ENCODE measurements at places on chromosomes 11 and 22.

GRCh38 chr11:76147106-76147740 is 59.1 kb downstream of the WNT11 start:
- no peak overlapping the region for H3K4me3 ChIP-seq
- no peaks in the 10 kb centered on the region for H3K36me3 ChIP-seq
- peaks cover 4% of the 10 kb centered on the region for H3K4me1 ChIP-seq
- no peak overlapping the region for H3K27ac ChIP-seq
- no peaks in the 10 kb centered on the region for H3K27me3 ChIP-seq

- H3K4me1 ChIP-seq, result no peaks in the 10 kb centered on the region
- H3K4me3 ChIP-seq, result no peak overlapping the region
- DNase-seq, result no peak
- no peaks in the 10 kb centered on the region for H3K27me3 ChIP-seq
Measured at GRCh38 chr11:16945671-16946469, 68.3 kb downstream of the PLEKHA7 start.

DNA sequence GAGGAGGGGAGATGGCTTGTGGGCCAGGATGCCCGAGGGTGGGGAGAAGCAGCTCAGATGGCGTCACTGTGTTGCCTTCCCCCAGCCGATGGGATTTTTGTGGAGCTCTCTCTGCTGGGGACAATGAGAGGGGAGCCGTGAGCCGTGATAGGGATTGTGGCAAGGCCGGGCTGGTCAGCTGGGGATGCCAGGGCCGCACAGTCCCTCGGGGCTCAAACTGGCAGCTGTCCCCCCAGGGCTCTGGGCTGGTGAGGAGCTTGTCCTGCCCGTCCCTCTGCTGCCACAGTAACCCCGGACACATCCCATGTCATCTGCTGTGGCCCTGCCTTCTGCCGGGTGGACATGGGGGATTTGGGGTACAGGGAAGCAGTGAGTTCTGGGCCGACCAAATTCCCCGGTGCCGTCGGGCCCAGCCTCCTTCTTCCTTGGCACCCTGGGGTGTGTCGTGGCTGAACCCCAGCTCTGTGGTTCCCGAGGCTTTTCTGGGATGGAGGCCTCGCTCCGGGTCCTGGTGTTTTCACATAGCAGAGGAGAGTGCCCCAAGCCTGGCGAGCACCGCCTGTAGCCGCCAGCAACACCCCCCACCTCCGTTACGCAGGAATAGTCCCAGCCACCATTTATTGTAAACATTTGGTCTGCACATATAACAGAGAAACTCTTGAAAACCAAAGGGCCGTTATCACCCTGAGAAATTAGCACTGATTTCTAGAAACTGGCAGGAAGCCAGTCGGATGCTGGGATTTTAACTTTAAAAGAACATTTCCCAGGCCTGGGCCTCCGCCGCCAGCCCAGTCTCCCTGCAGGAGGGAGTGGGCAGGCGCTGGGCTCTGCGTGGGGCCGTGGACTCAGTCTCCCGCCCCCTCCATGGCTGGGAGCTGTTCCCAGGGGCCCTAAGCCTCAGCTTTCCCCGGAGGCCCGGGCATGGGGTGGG is 9.9 kb downstream of the BRSK2 start:
- H3K4me3 ChIP-seq, result no peak overlapping the region
- no peaks in the 10 kb centered on the region for H3K4me1 ChIP-seq
- no peak overlapping the region for H3K27ac ChIP-seq
- H3K36me3 ChIP-seq, result no peaks in the 10 kb centered on the region

GRCh38 chr11:32288276-32288675 is 147.1 kb downstream of the WT1 start:
- H3K27me3 ChIP-seq, result no peaks in the 10 kb centered on the region
- no peaks in the 10 kb centered on the region for H3K36me3 ChIP-seq
- no peak for DNase-seq
- H3K4me1 ChIP-seq, result no peaks in the 10 kb centered on the region

GRCh38 chr11:96486890-96487611 is 97.2 kb downstream of the JRKL start:
- no peak overlapping the region for H3K27ac ChIP-seq
- no peaks in the 10 kb centered on the region for H3K36me3 ChIP-seq
- no peak overlapping the region for H3K4me3 ChIP-seq
- DNase-seq, result no peak
- H3K4me1 ChIP-seq, result no peaks in the 10 kb centered on the region
- no peaks in the 10 kb centered on the region for H3K27me3 ChIP-seq

DNA sequence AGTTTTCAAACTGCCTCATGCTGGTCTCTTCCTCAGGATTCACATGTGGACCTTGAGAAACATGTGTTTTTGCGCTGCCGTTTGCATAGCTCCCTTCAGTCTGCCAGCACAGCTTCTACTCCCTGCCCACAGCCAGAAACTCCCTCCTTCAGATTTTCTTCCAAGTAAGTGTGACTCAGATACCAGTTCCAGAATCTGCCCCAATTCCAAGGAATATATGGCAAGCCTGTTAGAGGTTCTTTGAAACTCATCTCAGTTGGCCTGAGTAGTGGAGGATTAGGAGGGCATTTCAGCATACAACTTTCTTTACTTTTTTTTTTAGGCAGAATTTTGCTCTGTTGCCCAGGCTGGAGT is 67.1 kb downstream of the SNX19 start:
- H3K27me3 ChIP-seq, result no peaks in the 10 kb centered on the region
- no peak for DNase-seq
- no peaks in the 10 kb centered on the region for H3K36me3 ChIP-seq
- H3K4me3 ChIP-seq, result no peak overlapping the region

GRCh38 chr11:68358416-68358815 is 46.0 kb downstream of the LRP5 start:
- no peaks in the 10 kb centered on the region for H3K36me3 ChIP-seq
- no peak overlapping the region for H3K4me3 ChIP-seq
- no peaks in the 10 kb centered on the region for H3K27me3 ChIP-seq
- DNase-seq, result no peak
- H3K27ac ChIP-seq, result no peak overlapping the region

DNA sequence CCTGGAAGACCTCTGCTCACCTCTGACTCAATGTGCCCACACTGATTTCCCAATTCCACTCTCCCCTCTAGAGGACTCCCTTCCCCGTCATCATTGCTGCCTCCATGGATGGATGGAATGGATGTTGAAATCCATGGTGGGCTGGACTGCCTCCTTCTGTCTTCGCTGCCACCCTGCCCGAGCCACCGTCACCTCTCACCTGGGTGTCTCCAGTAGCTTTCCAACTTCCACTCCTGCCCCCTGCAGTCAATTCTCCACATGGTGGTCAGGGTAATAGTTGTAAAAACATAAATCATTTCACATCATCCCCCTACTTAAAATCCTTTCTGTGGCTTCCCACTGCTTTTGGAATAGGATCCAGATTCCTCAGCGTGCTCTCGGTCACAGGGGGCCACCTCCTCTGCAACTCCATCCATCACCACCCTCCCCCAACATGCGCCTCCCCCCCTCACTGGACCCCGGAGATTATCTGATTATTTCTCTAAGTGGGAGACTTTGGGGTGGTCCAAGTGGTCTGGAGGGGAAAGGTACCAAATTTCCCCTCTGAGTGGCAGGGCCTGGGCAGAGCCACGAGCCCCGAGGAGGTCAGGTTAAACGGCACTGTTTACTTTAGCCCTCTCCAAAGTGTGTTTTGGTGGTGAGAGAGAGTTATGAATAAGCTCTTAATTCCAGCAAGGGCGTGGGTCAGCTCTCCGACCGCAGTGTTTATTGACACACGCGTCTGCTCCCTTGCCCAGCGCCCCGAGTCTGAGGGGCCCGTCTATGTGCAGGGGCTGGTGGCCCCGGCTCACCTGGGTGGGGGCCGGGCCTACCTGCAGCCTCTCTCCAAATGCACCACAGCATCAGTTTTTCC is 313.7 kb downstream of the MN1 start:
- no peaks in the 10 kb centered on the region for H3K27me3 ChIP-seq
- H3K36me3 ChIP-seq, result no peaks in the 10 kb centered on the region
- H3K27ac ChIP-seq, result no peak overlapping the region
- H3K4me3 ChIP-seq, result no peak overlapping the region
- no peak for DNase-seq

GRCh38 chr11:10798330-10798928 is 10.3 kb downstream of the EIF4G2 start:
- H3K4me1 ChIP-seq, result peaks cover 11% of the 10 kb centered on the region
- H3K36me3 ChIP-seq, result peaks cover 73% of the 10 kb centered on the region
- H3K27me3 ChIP-seq, result no peaks in the 10 kb centered on the region
- no peak for DNase-seq
- no peak overlapping the region for H3K4me3 ChIP-seq

DNA sequence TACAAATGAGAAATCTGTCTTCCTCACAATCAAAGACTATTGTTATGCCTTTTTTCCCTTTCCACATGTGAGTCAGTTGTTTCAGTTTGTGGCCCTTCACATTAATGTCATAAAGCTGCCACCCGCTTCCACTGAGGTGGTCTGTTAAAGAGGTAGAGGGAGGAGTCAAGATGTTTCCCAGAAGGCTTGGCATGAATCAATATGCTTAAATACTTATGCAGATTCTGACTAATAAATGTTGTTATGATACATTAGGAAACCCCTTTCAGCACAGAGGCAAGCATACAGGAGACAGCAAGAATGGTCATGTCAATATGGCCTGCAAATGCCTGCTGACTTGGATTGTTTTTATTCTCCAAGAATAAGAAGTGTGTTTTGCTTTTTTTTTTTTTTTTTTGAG is 6.5 kb downstream of the RTN3 start:
- no peak overlapping the region for H3K4me3 ChIP-seq
- DNase-seq, result no peak
- no peaks in the 10 kb centered on the region for H3K36me3 ChIP-seq
- no peaks in the 10 kb centered on the region for H3K27me3 ChIP-seq
- H3K27ac ChIP-seq, result no peak overlapping the region
- H3K4me1 ChIP-seq, result peaks cover 74% of the 10 kb centered on the region

GRCh38 chr11:18540207-18541009 is 13.7 kb upstream of the TSG101 start:
- no peaks in the 10 kb centered on the region for H3K36me3 ChIP-seq
- H3K27ac ChIP-seq, result no peak overlapping the region
- no peak overlapping the region for H3K4me3 ChIP-seq

DNA sequence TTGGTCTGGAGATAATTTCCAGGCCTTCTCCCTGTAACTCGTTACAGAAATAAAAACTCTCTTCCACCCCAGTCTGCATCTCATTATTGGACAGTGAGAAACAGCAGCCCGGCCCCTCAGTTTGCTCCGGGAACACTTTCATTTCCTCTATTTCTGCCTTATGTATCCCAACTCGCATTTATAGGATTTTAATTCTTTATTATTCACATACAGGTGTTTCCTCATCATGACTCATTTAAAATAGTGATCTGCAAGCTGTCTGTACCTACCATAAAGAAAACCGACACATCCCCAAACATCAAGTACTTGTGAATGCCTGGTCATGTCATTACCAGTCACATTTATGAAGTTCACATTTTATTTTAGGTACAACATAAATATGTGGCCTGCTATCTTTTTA is 42.8 kb downstream of the PIWIL3 start:
- no peaks in the 10 kb centered on the region for H3K27me3 ChIP-seq
- no peaks in the 10 kb centered on the region for H3K4me1 ChIP-seq
- DNase-seq, result no peak
- H3K36me3 ChIP-seq, result no peaks in the 10 kb centered on the region
- H3K4me3 ChIP-seq, result no peak overlapping the region
- H3K27ac ChIP-seq, result no peak overlapping the region

DNA sequence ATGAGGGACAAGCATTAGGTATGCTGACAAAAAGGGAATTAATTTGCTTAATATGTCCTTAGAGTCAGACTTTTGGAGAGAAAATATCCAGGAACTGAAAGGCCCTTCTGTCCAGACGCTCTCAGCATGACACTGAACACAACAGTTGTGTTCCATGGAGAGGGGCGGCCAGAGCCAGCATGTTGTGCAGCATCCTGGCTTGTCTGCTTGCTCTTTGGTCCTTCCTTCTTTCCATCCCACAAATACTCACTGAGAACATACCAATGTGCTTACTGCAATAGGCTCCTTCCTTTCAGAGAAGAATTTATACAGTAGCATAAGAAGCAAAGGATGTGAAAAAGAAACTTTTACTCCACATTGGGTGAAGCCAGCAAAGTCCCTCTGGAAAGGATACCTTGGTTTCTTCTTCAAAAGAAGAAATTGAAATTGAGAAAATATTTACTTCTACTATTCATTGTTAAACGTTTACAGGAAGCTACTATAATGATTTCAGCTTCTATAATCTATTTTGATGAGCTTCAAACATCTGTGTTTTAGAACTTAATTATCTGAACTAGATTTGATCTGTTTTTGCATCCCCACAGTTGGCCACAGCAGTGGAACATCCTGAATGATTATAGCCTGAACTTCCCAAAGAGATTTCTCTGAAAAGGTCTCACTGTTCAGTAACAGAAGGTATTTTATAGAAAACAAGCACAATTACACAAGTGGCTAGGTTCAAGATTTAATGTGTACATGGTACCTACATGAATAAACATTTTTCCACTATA is 304.1 kb upstream of the PITPNB start:
- no peak for DNase-seq
- H3K36me3 ChIP-seq, result no peaks in the 10 kb centered on the region
- no peaks in the 10 kb centered on the region for H3K4me1 ChIP-seq
- H3K4me3 ChIP-seq, result no peak overlapping the region
- H3K27me3 ChIP-seq, result no peaks in the 10 kb centered on the region

GRCh38 chr11:9206496-9206895 is 58.7 kb downstream of the DENND5A start:
- no peak overlapping the region for H3K27ac ChIP-seq
- no peak overlapping the region for H3K4me3 ChIP-seq
- peaks cover 16% of the 10 kb centered on the region for H3K4me1 ChIP-seq
- H3K36me3 ChIP-seq, result peaks cover 8% of the 10 kb centered on the region

GRCh38 chr11:104254347-104254746 is 90.4 kb upstream of the PDGFD start:
- DNase-seq, result no peak
- H3K27ac ChIP-seq, result no peak overlapping the region
- no peaks in the 10 kb centered on the region for H3K27me3 ChIP-seq
- no peaks in the 10 kb centered on the region for H3K36me3 ChIP-seq

Data from vagina (tissue), 2 donors.